ENCODE measurements at places on chromosomes 2 and 18.

DNA sequence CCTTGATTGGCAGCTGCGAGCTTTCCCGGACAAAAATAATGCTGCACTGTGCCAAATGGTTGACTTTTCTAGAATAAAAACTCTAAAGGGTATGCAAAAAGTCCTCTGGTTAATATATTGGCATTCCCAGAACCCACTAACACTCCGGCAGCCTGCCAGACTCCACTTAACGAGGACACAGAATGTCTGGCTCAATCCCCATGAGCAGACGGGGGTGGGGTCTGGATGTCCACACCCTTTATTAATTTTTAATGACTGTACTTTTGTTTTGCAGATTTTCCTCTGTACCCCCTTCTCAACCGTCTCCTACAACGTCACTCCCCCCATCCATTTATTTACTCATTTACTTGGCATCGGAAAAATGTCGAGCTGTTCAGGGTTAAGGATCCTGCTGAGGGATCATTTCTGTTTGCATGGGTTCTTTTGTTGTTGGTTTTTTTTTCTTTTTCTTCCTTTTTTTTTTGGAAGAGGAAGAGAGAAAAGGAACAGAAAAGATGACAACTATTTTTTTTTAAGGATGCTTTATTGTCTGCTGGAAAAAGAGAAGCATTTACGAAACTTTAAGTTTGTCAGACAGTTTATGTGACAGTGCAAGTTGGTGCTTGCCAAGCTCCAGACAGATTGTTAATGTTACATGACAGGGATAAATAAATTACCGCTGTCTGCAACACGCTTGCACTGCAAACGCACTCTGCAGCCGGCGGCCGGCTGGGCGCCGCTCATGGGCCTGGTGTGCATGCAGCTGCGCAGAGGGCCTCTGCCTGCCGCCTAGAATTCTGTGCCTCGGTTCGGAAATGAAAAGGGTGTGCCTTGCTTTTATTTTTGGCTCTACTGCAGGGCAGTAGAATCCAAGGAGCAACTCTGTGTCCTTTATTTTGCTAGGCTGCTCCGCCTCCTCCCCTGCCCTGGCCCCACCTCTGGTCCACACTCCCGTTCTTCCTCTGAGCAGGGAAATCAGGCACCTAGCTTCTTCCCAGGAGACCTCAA lies 3.6 kb downstream of the LDLRAD4 start:
- no peaks in the 10 kb centered on the region for H3K36me3 ChIP-seq
- peak; percentile 74 for DNase-seq
- H3K4me1 ChIP-seq = peaks cover 54% of the 10 kb centered on the region
- peak overlapping the region; percentile 90 for H3K27ac ChIP-seq
- H3K4me3 ChIP-seq = peak overlapping the region; percentile 32
- H3K27me3 ChIP-seq = no peaks in the 10 kb centered on the region

DNA sequence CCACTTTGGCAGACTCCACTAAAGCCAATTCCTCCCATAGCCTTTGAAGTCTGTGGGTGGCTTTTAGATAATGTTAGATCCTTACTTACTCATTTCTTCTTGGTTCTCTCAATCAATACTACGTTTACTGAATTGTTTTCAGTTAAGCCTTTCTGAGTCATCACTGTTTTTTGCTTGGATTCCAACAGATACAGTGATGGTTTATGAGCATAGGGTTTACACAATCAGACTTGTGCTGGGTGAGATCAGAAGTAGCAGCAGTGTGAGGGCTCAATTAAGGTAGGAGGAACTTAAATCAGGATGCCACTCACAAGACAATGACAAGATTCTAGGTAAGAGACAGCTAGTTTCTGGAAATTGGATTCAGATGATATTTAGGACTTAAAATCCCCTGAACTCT lies 297.7 kb upstream of the DOK6 start:
- no peak overlapping the region for H3K27ac ChIP-seq
- H3K4me3 ChIP-seq = no peak overlapping the region
- H3K4me1 ChIP-seq = no peaks in the 10 kb centered on the region
- no peaks in the 10 kb centered on the region for H3K36me3 ChIP-seq
- H3K27me3 ChIP-seq = no peaks in the 10 kb centered on the region

GRCh38 chr2:48483916-48484315 lies 46.0 kb upstream of the STON1 start:
- H3K27ac ChIP-seq = peak overlapping the region; percentile 1
- H3K4me3 ChIP-seq = no peak overlapping the region
- no peaks in the 10 kb centered on the region for H3K27me3 ChIP-seq
- no peaks in the 10 kb centered on the region for H3K36me3 ChIP-seq

GRCh38 chr2:48750128-48750739 lies 5.3 kb downstream of the LHCGR start:
- no peaks in the 10 kb centered on the region for H3K36me3 ChIP-seq
- H3K27me3 ChIP-seq = peaks cover 19% of the 10 kb centered on the region
- DNase-seq = no peak

GRCh38 chr2:127619203-127619590 lies 26.8 kb upstream of the GPR17 start:
- no peaks in the 10 kb centered on the region for H3K4me1 ChIP-seq
- H3K27me3 ChIP-seq = no peaks in the 10 kb centered on the region
- no peak overlapping the region for H3K27ac ChIP-seq
- H3K4me3 ChIP-seq = no peak overlapping the region
- no peaks in the 10 kb centered on the region for H3K36me3 ChIP-seq

GRCh38 chr2:101540518-101540917 lies 65.6 kb upstream of the RFX8 start:
- H3K4me3 ChIP-seq = no peak overlapping the region
- no peaks in the 10 kb centered on the region for H3K27me3 ChIP-seq
- H3K36me3 ChIP-seq = no peaks in the 10 kb centered on the region

DNA sequence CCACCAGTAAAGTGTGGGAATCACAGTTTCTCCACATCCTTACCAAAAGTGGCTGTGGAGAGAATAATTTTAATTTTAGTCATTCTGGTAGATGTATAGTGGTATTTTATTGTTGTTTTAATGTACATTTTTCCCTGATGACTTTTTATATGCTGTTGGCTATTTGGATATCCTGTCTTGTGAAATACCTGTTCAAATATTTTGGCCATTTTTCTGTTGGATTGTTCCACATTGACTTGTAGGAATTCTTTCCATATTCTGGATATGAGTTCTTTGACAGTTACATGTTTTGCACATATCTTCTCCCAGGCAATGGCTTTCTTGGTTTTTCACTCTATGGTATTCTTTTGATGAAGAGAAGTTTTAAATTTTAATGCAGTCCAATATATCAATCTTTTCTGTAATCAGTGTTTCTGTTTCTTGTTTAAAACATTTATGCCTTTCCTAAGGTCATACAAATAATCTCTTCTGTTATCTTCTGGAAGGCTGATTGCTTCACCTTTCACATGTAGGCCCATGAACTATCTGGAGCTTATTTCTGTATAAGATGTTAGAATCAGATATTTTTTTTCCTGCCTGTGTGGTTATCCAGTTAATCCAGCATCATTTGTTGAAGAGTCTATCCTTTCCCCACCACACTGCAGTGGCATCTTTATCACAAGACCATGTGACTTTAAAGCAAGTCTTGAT lies 19.0 kb downstream of the AFTPH start:
- H3K27ac ChIP-seq = peak overlapping the region; percentile 26
- H3K27me3 ChIP-seq = no peaks in the 10 kb centered on the region
- DNase-seq = no peak
- H3K4me1 ChIP-seq = peaks cover 33% of the 10 kb centered on the region

DNA sequence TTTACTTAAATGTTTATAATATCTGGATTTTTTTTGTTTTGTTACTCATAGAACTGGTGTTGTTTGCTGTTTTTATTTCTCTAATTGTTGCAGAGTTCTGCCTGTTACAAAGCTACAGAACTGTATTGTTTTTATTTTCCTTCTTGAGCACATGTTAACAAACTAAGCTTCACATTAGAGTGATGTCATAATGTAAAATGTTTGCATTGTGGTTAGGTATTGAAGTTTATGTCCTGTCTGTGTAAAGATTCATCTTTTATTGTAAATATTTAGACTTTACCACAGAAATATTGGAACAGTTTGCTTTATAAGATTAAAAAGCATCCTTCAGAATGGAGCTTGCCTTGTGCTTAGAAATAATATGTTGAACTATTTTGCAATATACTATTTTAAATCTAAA lies 67.7 kb downstream of the CLIP4 start:
- no peaks in the 10 kb centered on the region for H3K4me1 ChIP-seq
- H3K4me3 ChIP-seq = no peak overlapping the region
- no peak for DNase-seq
- no peaks in the 10 kb centered on the region for H3K27me3 ChIP-seq
- peaks cover 7% of the 10 kb centered on the region for H3K36me3 ChIP-seq

GRCh38 chr18:37553633-37554398 lies 11.8 kb downstream of the CELF4 start:
- H3K4me1 ChIP-seq = no peaks in the 10 kb centered on the region
- DNase-seq = no peak
- no peak overlapping the region for H3K27ac ChIP-seq
- no peaks in the 10 kb centered on the region for H3K36me3 ChIP-seq

DNA sequence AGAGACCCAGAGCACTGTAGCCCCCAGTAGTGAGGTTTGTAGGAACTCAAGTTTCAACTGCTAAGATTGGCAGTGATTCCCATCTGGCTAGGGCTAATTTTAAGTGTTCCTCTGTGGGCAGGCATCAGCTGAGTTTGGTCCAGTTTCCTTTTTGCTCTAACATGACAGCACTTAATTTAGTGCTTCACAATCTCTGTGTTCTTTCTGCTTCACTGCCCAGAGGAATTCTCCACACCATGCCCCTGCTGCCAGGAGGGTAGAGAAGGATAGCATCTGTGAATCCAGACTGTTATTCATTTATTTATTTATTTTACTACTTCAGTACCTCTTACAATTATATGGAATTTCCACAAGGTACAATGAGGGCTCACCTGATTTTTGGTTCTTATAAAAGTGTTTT lies 549.9 kb upstream of the FSIP2 start:
- H3K27me3 ChIP-seq = no peaks in the 10 kb centered on the region
- DNase-seq = no peak

DNA sequence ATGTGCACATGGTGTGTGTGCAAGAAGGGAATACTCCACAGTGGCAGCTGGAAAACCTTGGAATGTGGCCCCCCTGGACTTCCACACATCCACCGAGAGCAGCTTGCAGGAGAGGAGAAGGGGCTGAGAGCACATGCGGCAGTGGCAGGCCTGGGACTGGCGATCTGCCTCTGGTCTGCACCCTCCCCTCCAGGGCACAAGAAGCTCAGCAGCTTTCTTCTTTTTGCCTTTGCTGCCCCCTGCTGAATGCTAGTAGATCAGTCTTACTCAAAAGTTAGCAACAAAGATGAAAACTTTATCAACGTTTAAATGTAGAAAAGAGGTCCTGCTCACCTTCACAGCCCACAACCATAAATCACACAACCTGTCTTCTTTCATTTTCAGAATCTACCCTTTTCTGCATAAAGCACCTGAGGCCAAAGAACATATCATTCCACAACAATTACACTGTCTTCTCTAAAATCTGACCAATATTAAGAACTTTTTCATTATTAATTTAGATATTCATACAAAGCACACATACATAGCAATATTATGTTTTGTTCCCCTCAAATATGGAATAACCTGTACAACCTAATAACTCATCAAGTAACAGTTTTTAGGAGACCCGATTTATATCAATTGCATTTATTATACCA lies 34.6 kb downstream of the TGFBRAP1 start:
- peaks cover 21% of the 10 kb centered on the region for H3K36me3 ChIP-seq
- H3K4me3 ChIP-seq = no peak overlapping the region
- no peak for DNase-seq
- no peaks in the 10 kb centered on the region for H3K4me1 ChIP-seq

DNA sequence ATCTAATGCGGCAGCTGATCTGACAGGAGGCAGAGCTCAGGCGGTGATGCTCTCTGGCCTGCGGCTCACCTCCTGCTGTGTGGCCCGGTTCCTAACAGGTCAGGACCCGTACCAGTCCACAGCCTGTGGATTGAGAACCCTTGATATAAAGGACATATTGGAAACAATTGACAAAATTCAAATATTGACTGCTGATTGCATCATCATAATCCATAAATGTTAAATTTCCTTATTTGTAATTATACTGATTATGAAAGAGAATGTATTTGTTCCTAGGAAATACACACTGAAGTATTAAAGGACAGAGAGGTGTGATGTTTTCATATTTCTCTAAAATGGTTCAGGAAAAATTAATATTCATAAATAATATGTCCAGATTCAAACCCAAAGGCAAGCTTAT lies 63.8 kb upstream of the SRD5A2 start:
- DNase-seq = no peak
- no peaks in the 10 kb centered on the region for H3K27me3 ChIP-seq
- no peak overlapping the region for H3K4me3 ChIP-seq
- no peak overlapping the region for H3K27ac ChIP-seq
- H3K4me1 ChIP-seq = no peaks in the 10 kb centered on the region
- no peaks in the 10 kb centered on the region for H3K36me3 ChIP-seq

DNA sequence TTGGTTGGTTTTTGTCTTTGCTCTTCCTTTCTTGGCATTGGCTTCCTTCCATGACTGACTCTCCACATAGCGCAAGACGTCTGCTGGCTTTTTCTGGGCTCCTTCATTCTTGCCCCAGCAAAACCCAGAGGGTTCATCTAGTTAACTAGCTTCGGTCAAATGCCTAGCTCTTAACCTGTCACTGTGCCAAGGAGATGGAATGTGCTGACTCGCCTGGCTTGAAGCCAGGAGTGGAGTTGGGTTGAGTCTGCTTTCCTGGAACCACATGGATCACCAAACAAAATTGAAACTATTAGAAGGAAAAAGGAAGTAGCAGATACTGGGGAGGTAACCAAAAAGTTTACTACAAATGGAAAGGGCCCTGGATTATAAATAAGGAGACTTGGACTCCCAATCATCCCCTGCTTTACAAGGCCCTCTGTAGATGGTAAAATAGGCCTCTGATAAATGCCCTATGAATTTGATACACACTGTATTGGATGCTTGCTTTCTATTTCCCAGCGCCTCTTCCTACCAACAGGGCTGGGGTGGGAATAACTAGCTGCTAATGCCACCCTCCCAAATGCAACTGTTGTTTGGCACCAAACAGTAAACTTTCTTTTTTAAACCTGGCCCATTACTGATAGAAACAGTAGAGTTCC lies 11.3 kb downstream of the MALT1 start:
- no peaks in the 10 kb centered on the region for H3K36me3 ChIP-seq
- no peak overlapping the region for H3K4me3 ChIP-seq
- H3K4me1 ChIP-seq = no peaks in the 10 kb centered on the region
- no peaks in the 10 kb centered on the region for H3K27me3 ChIP-seq

DNA sequence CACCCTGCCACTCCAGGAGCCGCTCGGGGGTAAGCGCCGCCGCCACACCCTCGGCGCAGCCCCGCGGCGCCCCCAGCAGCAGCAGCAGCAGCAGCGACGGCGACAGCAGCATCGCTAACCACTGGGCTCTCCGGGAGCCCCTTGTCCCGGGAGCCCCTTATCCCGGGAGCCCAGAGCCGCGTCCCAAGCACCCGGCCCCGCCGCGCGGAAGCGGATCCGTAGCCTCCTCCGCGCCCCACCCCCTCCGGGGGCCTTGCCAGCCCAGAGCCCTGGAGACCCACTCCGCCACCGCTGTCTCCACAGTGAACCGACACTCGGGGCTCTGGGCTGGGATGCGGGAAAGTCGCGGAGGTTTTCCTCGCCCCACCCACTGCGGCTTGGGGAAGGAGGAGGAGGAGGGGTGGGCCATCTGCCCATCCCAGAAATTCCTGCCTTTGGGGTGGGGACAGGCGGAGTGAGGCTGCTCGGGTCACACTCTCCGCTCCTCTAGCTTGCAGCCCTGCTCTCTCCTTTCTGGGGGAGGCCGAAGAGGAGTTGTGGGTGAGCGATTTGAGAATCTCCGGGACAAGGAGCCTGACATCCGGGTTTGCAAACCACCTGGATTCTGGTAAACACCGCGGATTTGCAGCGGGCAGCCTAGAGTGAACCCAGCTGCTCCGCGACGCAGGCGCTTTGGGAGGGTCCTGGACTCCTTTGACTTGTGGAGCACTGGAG lies at the start of gene PLA2R1:
PLA2R1 (minus strand) TSS at position 324 of the 714 bp plus-strand sequence; CDS start at position 112, 212 bp downstream.
- H3K27ac ChIP-seq = peak within 1 kb of the TSS; percentile 85
- H3K4me1 ChIP-seq = peaks cover 23% of the 10 kb centered on the region
- peak within 1 kb of the TSS; percentile 82 for H3K4me3 ChIP-seq
- DNase-seq = peak; percentile 74
- peaks cover 11% of the 10 kb centered on the region for H3K27me3 ChIP-seq
- no peaks in the 10 kb centered on the region for H3K36me3 ChIP-seq
